ENCODE measurements at places on chromosomes 6 and 20. TPM values are rescaled to one million over a fixed set of nuclear protein-coding genes. Genes with fewer than 3 reads are reported as not detected.
A peak's percentile ranks its signal among the peaks of the same experiment; 100 is the strongest.

- no peak for DNase-seq
These were observed 21.5 kb upstream of the PBOV1 start for GRCh38 chr6:138239774-138240173.

GRCh38 chr6:145875496-145876211 lies 61.1 kb upstream of the FBXO30 start:
- DNase-seq: no peak

Gene FAXC
- not detected for total RNA-seq

- DNase-seq: no peak
These were observed 47.0 kb downstream of the EZR start for GRCh38 chr6:158772172-158772571.

Gene ENPP3
- 0.96 TPM for total RNA-seq

GRCh38 chr6:141123497-141123896 lies 1009.2 kb upstream of the GJE1 start:
- no peak for DNase-seq

GRCh38 chr20:61997372-61997771 lies 68.3 kb downstream of the TAF4 start:
- DNase-seq: no peak

Gene RHAG
- not detected for total RNA-seq

DNA sequence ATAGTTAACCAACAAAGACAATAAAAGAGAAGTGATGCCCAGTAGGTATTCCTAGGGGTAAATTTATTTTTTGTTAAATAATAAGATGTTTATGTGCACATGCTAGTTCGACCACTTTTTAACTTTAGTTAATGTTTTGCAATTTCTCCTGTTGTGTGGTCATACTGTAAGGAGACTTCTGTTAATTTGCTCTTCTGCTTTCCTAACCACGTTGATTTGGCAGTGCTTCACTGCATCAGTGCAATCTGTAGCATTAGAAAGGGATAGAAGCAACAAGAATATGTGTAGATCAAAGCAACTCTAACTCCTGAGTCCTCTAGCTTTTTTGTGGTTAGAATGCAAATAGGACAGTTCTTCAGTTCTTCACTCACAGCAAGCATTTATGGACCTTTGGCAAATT lies 13.9 kb downstream of the MYB start:
- DNase-seq: no peak

- no peak for DNase-seq
These were observed 129.5 kb downstream of the BTBD9 start for GRCh38 chr6:38510205-38510604.

GRCh38 chr20:58481481-58482021 lies 33.6 kb downstream of the APCDD1L start:
- DNase-seq: peak; percentile 71

Gene SSTR4
- not detected for total RNA-seq

Gene PDE10A
- not detected for total RNA-seq

Gene PKHD1
- not detected for total RNA-seq

DNA sequence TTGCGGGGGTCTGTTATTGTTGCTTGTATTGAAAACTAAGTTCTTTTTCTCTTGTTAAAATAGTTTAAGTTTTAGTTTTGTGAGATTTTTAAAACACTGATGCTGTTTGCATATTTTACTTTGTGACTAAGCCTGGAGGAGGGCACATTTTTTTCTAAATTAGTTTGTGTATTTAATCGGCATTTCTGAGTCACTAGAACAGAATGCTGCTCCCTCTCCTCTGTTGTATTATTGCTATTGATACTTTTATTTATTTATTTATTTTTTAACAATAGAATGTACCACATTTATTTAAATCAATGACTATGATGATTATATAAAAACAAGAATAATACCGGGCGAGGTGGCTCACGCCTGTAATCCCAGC lies 5.1 kb upstream of the FAM50B start:
- no peak for DNase-seq

DNA sequence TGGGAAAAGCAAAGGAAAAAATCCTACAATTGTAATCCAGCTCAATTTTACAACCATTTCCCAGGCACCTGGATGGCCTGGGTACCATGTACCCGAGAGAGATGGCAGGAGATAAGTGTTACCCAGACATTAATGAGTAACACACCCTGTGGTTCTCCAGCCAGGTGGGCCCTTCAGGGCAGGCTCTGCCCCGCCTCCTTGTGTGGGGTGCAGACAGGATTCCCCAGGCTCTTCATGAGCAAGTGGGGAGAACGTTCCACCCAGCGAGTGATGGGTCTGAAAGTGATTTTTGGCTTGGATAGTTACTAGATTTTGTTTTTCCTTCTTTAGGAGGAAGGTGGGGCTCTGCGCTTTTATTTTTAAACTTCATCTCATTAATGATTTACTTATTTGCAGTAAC lies 243.9 kb downstream of the TAF4 start:
- DNase-seq: no peak

Gene ULBP2
- 1.4 TPM for total RNA-seq

- DNase-seq: no peak
These were observed 97.6 kb downstream of the ELOVL5 start for GRCh38 chr6:53251033-53251672.

Gene HCK
- not detected for total RNA-seq

GRCh38 chr6:52389626-52390360 lies 27.8 kb downstream of the PAQR8 start:
- DNase-seq: peak; percentile 79

Gene STX11
- total RNA-seq: 17.5 TPM

- no peak for DNase-seq
These were observed 28.0 kb downstream of the PEX3 start for GRCh38 chr6:143478479-143479062.

DNA sequence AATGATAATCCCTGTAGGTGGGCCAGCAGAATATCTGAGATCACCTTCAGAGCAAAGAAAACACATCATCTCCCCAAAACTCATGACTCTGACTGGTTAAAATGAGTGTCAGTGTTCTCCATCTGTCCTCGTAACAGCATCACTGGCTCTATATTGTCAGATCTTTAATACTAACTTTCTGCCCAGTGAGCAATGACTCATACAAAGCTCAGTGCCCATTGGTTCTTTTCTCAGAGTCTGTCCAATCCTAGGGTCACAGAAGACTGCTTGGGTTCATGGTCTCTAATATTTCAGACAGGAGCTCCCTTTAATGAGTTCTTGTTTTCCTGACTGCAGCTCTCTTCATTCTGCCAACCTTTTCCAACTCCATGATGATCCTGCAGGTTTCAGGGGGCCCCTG lies 36.4 kb downstream of the HLA-DPB1 start:
- peak; percentile 28 for DNase-seq

GRCh38 chr6:91098006-91098405 lies 511.1 kb upstream of the MAP3K7 start:
- DNase-seq: no peak

Gene BPIFB1
- total RNA-seq: not detected

Gene EDN3
- not detected for total RNA-seq

Gene CRISP2
- total RNA-seq: not detected

- DNase-seq: peak; percentile 9
These were observed 40.6 kb downstream of the BPIFB4 start for GRCh38 chr20:33119725-33120720.

GRCh38 chr6:28693033-28693750 lies 167.5 kb downstream of the GPX5 start:
- DNase-seq: no peak

Gene TFAP2A
- 0.30 TPM for total RNA-seq

Gene CLIC5
- total RNA-seq: 1.5 TPM

- DNase-seq: no peak
These were observed 34.7 kb upstream of the SSTR4 start for GRCh38 chr20:23000232-23000947.

- no peak for DNase-seq
These were observed 1.2 kb upstream of the TSPO2 start for GRCh38 chr6:41040940-41041536.

Gene GATA5
- not detected for total RNA-seq

DNA sequence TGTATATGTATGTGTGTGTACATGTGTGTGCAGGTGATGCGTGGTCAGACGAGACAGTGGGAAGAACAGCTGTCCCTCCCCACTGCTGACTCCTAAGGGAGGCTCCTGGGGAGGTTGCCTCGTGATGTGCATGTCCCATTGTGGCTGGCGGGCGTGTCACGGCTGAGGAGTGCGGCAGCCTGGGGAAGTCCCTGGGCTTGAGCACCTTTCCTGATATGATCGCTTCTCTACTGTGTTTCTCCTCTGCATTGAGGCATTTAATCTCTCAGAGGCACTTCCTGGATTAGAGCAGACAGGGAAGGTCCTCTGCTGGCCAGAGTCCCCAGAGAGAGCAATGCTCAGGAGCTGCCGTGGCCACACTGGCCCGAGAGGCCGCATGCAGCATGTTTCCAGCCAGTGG lies 11.4 kb downstream of the NPBWR2 start:
- no peak for DNase-seq

DNA sequence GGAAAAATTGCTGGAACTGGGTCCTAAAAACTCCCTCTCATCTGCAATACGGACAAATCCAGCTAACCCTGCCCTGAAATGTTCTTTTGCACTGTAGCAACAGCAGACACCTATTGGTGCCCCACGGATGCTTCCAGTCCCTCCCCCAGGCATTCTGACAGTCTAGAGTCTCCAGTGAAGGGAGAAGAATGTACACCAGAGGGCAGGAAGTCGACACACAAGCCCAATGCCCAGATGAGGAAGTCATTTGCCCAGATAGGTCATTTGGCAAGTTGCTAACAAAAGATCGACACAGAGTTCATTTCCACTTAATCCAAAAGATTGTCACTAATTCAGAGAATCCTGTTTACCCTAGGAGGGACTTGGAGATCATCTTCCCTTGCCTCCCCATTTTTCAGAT lies 293.0 kb upstream of the PRDM1 start:
- peak; percentile 30 for DNase-seq

Gene EYS
- not detected for total RNA-seq

GRCh38 chr20:37922016-37922415 lies 19.1 kb downstream of the VSTM2L start:
- DNase-seq: peak; percentile 67

GRCh38 chr20:12394786-12395185 lies 477.1 kb downstream of the BTBD3 start:
- no peak for DNase-seq
